ENCODE measurements at places on chromosomes 2 and 18. TPM values are rescaled to one million over a fixed set of nuclear protein-coding genes. Genes with fewer than 3 reads are reported as not detected.

DNA sequence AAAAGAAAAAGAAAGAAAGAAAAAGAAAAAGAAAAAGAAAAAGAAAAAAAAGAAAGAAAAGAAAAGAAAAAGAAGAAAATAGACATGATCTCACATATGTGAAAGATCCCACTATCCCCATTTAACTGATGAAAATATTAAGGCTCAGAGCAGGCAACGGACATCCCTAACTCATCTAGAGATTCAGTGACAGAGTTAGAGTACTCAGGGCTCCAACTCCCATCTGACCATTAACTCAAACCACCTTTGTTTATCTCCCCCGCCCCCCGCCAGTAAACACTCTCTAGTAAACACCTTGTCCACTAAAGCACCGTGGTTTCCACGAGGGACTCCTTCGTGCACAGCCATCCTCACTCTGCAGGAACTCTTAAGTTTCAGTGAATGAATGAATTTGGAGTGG, 142.9 kb downstream of the TGIF1 start:
- no peak for DNase-seq

Gene KLHL41
- polyA plus RNA-seq = 32.5 TPM

Gene MRPS9
- 62.6 TPM for polyA plus RNA-seq

Gene CHST10
- polyA plus RNA-seq = 7.3 TPM
